ENCODE measurements at places on chromosomes 7 and 10. TPM values are rescaled to one million over a fixed set of nuclear protein-coding genes. Genes with fewer than 3 reads are reported as not detected.

Gene SPAM1
- not detected for total RNA-seq

DNA sequence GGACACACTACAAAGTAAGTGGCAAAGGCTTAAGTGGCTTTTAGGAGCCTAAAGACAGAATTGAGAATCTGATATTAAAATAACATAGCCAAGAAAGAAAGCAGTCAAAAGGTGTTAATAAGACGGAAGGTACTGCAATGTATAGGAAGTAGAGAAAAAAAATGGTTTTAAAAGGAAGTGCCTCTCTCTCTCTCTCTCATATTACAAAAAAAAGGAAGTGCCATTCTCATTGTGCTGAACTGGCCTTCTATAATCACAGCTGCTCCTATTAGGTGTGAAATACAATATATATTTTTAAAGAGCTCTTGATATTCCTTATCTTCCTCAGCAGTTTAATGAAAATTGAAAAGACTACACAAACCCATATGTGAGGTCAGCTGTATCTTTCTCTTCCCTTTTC, 199.4 kb upstream of the NPVF start:
- no peak for DNase-seq

- DNase-seq: no peak
Measured at GRCh38 chr7:75033064-75033463, 40.5 kb downstream of the RCC1L start.

GRCh38 chr10:20890009-20890408, 7.1 kb downstream of the NEBL start:
- no peak for DNase-seq

Gene SMO
- 0.11 TPM for total RNA-seq

DNA sequence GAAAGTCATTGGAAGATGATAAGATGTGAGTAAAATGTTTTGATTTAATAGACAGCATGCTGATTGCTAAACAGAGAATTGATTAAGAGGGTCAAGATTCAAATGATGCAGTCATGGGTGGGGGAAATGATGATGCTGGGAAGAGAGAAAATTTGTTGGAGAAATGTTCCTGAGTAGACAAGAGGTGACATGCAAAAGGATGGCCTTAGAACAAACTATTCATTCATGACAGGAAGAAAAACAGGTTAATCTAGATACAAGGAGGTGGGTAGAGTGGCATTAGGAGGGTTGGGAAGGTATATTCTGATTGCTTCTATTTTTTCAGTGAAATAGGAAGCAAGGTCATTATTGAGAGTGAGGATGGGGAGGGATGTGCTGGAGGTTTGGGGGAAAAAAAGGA, 146.7 kb downstream of the SEM1 start:
- no peak for DNase-seq
